ENCODE measurements at places on chromosomes 1 and 21.
A peak's percentile ranks its signal among the peaks of the same experiment; 100 is the strongest.

DNA sequence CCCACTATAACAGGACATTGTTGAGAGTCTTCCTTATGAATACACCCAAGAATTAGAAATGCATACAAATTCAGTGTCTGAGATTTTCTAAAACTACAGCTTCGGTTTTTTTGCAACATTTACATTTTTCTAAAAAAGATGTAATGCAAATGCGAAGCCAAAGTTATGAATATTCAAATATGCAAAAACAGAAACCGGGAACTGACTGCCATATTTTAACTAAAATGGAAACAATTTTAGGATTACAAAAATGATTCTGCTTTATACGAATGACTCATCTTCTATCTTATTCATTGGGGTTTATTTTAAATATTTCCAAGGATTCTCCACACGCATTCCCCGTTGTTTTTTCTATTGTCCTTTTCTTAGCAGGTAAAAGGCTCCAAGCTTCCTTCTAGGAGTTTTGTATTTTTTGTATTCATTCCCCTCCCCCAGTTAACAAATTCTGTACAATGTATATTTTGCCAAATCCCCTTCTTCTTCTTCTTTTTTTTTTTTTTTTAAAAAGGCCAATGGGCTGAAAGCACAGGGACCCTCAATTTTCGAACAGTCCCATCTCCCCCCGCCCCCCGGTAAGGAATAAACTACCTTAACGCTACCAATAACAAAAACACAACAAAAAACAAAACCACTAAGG, 1.0 kb downstream of the ARPC5 start:
- DNase-seq, result peak; percentile 47

GRCh38 chr1:164767752-164768402, 208.9 kb downstream of the PBX1 start:
- no peak for DNase-seq

DNA sequence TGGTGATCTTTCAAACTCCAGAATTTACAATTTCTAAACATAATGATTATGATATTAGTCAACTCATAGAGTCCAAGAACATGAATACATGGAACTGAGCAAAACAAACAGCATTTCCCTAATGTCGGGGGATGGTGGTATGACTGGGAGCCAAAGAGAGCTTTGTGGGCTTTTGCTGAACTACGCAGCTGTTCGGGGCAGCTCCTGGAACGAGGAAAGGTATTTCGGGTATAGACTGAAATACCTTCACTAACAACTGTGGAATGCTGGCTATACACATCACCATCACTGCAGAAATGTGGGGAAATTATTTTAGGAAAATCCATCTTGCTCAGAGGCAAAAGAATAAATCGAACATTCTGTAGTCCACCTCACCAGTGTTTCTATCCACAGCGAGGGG, 30.2 kb upstream of the VPS26C start:
- no peak for DNase-seq

GRCh38 chr1:162275622-162276175, 101.0 kb downstream of the SPATA46 start:
- no peak for DNase-seq

- no peak for DNase-seq
These were observed 111.1 kb upstream of the ZP4 start for GRCh38 chr1:238001818-238002217.

DNA sequence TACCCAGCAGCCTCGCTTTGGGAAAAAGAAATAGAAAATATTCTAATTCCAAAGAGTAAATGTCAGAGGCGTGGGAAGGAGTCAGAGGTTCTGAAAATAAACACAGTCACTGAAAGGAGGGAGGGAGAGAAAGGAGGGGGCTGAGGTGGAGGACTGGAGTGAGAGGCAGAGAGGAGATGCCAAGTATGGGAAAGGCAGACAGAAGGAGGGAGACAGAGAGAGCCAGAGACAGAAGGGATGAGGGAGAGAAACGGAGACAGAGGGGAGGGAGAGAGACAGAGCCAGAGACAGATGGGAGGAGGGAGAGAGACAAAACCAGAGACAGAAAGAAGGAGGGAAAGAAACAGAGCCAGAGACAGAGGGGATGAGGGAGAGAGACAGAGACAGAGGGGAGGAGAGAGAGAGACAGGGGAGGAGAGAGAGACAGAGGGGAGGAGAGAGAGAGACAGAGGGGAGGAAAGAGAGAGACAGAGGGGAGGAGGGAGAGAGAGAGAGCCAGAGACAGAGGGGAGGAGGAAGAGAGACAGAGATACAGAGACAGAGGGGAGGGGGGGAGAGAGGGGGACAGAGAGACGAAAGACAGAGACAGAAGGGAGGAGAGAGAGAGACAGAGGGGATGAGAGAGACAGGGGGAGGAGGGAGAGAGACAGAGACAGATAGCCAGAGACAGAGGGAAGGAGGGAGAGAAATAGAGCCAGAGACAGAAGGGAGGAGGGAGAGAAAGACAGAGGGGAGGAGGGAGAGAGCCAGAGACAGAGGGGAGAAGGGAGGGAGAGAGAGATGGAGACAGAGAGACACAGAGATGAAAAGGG, 525.5 kb downstream of the MATN1 start:
- DNase-seq, result no peak

DNA sequence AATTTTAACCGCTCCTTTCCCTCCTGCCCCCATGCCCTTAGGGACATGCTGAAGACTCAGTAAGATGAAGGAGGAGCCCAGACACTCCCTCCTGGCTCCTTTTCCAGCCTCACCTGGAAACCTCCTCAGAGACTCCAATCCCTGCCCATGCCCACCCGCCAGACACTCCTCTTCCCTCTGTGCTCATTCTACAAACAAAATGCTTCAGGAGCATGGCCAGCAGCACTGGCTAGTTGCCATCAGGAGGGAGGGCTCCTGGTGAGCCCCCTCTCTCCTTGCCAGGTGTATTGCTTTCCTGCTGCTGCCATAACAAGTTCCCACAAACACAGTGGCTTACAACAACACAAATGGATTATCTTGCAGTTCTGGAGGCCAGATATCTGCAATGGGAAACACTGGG, 126.1 kb downstream of the PSMG1 start:
- no peak for DNase-seq

DNA sequence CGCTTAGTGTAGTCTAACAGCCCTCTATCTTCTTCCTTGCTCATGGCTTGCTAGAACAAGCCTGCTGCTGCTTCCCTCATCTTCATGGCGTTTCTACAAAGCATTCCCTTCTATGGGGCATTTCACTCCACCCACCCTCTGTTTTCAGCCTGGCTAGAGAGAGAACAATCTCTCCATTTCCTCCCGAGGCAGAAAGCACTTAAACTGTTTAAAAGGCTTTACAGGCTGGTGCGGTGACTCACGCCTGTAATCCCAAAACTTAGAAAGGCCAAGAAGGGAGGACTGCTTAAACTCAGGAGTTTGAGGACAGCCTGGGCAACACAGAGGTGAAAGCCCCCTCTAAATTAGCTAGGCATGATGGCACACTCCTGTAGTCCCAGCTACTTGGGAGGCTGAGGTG, 17.8 kb downstream of the ORC1 start:
- no peak for DNase-seq

Measured in suppressor macrophage (primary cell).